NCI-H1694 (cell line): ENCODE measurements at places on chromosomes 4 and X.

DNA sequence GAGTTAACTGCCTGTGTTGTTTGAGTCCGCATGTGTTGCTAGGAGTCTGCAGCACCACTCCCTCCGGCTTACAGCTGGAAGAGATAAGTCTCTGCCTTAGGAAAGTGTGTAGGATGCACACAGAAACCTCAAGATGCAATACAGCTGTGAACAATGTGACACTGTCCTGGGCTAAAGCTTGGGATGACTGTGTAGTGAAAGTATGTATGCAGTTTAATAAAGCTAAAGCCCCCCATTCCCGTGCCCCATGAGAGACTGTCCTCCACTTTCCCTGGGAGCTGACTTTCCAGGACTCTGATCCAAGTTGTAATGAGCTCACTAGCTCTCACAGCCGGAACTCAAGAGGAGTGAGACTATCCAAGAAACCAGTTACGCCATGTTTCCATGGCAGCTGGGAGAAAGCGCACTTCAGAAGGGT lies 156.6 kb upstream of the FTHL17 start:
- no peak for DNase-seq

- no peak for DNase-seq
These were observed 160.8 kb downstream of the FANCB start for GRCh38 chrX:14712096-14712495.

DNA sequence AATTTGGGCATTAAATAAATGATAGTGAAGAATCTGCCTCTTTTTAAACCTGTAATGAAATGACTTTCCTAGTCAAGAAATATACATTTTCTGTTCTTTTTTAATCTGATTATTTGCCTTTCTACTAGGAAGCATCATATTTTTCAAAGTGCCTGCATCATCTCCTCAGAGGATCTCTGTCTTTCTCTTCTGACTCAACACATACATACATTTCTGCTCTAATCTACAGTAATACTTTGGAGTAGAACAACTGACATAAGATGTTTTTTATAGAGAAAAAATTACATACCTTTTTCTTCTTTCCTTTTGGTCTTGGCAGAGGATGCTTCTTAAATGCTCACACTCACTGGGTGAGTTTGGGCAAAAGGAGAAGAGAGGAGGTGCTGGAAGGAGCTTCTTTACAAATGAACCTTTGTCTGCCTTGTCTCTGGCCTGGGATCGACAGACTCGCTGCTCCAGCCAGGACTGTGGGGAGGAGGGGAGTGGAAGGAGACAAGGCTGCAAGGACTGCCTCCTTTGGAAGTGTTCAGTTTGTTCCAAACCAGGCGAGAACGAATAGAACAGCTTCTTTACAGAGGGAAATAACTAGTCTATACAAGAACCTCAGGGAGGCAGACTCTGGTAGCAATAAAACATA lies at the start of gene SCRG1:
TSS of gene SCRG1 (minus strand) at position 338 of the 637 bp plus-strand sequence. CDS start 7,702 bp downstream, outside the sequence.
- DNase-seq, result no peak

GRCh38 chrX:153885968-153886903 lies at the start of gene L1CAM:
Gene L1CAM, minus strand, starts transcription at chrX:153886173. Its CDS starts 10,337 bp downstream, at chrX:153875836.
- DNase-seq, result no peak

- DNase-seq, result no peak
These were observed 78.4 kb downstream of the REPS2 start for GRCh38 chrX:17024886-17025285.
